Neural cell (in vitro differentiated cells): ENCODE measurements at places on chromosomes 7 and 10. TPM values are rescaled to one million over a fixed set of nuclear protein-coding genes. Genes with fewer than 3 reads are reported as not detected.

The CABCOCO1 gene
- 0.31 TPM in 1 of 2 replicates, not detected in the other for polyA plus RNA-seq

The PDE6C gene
- polyA plus RNA-seq, result not detected in 2 replicates

The NEUROG3 gene
- polyA plus RNA-seq, result not detected in 2 replicates

The CNPY1 gene
- polyA plus RNA-seq, result 0.36 and 4.2 TPM in 2 replicates

The EGR2 gene
- 0.46 and 1.7 TPM in 2 replicates for polyA plus RNA-seq

The TBXAS1 gene
- polyA plus RNA-seq, result 0.93 and 2.8 TPM in 2 replicates

The ZNF485 gene
- 2.0 and 3.5 TPM in 2 replicates for polyA plus RNA-seq

The HOXA4 gene
- polyA plus RNA-seq, result not detected in 2 replicates

The CRYGN gene
- not detected in 2 replicates for polyA plus RNA-seq

The SYT15 gene
- polyA plus RNA-seq, result 0.16 TPM in 1 of 2 replicates, not detected in the other

The NMT2 gene
- 17.7 and 24.6 TPM in 2 replicates for polyA plus RNA-seq

The RPEL1 gene
- polyA plus RNA-seq, result not detected in 2 replicates

The LRWD1 gene
- polyA plus RNA-seq, result 85.5 and 108 TPM in 2 replicates

The COBL gene
- polyA plus RNA-seq, result 0.10 and 0.12 TPM in 2 replicates

The GIMAP7 gene
- polyA plus RNA-seq, result not detected in 2 replicates

The SOSTDC1 gene
- polyA plus RNA-seq, result 0.24 and 0.52 TPM in 2 replicates

The C10orf95 gene
- polyA plus RNA-seq, result not detected in 2 replicates

The PLOD3 gene
- polyA plus RNA-seq, result 17.9 and 19.2 TPM in 2 replicates

The CHCHD1 gene
- polyA plus RNA-seq, result 82.5 and 88.8 TPM in 2 replicates

The BMS1 gene
- polyA plus RNA-seq, result 7.7 and 8.5 TPM in 2 replicates

The CTAGE4 gene
- not detected in 2 replicates for polyA plus RNA-seq

The ZNF503 gene
- polyA plus RNA-seq, result 41.4 and 49.9 TPM in 2 replicates
